ENCODE measurements at places on chromosomes 16 and 17. TPM values are rescaled to one million over a fixed set of nuclear protein-coding genes. Genes with fewer than 3 reads are reported as not detected.

DNA sequence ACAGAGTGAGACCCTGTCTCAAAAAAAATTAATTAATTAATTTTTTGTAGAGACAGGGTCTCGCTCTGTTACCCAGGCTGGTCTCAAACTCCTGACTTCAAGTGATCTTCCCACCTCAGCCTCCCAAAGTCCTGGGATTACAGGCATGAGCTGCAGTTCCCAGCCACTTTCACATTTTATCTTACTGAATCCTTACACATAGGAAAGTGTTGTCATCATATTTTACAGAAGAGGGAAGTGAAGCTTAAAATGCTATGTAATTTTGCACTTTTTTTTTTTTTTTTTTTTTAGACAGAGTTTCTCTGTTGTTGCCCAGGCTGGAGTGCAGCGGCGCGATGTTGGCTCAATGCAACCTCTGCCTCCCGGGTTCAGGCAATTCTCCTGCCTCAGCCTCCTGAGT lies 21.1 kb upstream of the ZNF629 start:
- no peak overlapping the region for H3K4me3 ChIP-seq
- DNase-seq: no peak
- H3K27me3 ChIP-seq: no peaks in the 10 kb centered on the region
- no peaks in the 10 kb centered on the region for H3K36me3 ChIP-seq
- H3K27ac ChIP-seq: no peak overlapping the region

DNA sequence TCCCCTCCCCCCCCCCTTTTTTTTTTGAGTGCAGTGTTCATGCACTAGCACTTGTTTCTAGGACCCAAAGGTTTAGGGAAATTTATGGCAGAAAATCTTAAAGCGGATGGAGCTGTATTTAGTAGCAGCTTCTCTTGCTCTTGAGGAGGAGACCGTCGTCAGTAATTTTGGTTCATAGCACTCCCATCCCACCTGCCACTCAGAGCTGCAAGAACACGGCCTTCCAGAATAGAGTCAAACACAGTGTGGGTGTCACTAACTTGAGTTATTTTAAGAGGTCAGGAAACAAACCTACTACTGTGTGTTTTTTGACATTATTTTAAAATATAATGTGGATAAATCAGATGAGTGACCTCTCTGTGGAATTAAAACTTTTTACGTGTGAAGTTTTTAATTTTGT lies 37.3 kb downstream of the SEC14L1 start:
- H3K4me1 ChIP-seq: no peaks in the 10 kb centered on the region
- DNase-seq: no peak
- H3K4me3 ChIP-seq: no peak overlapping the region
- no peaks in the 10 kb centered on the region for H3K36me3 ChIP-seq
- no peaks in the 10 kb centered on the region for H3K27me3 ChIP-seq

Gene ADAM11
- 2.7 TPM for total RNA-seq

DNA sequence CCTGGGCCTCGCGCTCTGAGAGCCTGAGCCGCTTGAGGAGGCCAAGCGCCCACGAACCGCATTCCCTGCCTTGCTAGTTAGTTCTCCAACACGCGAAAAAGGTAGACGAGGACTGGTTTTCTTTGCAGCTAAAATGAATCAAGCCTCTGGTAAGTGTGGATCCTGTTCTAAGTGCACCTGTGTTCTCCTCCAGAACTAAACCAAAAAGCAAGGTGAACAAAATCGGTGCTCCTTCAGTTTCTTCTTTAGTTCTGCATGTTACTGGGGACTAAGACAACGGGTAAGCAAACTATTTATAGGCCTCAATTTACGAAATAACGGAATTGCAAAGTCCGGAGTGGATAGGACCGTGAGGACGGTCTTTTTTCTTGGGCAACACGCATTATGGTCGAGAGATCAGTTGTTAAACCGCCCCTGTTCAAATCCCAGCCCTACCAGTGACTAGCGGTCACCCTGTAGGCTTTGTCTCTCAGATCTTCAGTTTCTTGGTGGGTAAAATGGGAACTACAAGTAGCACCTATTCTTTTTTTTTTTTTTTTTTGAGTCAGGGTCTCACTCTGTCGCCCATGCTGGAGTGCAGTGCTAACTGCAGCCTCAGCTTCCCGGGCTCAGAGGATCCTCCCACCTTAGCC lies 993 bp upstream of the ANKRD11 start:
- H3K36me3 ChIP-seq: no peaks in the 10 kb centered on the region
- DNase-seq: no peak
- H3K27ac ChIP-seq: peak overlapping the region; percentile 98
- peak overlapping the region; percentile 96 for H3K4me3 ChIP-seq

- no peak overlapping the region for H3K4me3 ChIP-seq
- H3K4me1 ChIP-seq: peaks cover 100% of the 10 kb centered on the region
- DNase-seq: no peak
- no peaks in the 10 kb centered on the region for H3K27me3 ChIP-seq
- peak overlapping the region; percentile 73 for H3K27ac ChIP-seq
Observed at GRCh38 chr17:77470800-77471733, 330.3 kb downstream of the SEC14L1 start.

DNA sequence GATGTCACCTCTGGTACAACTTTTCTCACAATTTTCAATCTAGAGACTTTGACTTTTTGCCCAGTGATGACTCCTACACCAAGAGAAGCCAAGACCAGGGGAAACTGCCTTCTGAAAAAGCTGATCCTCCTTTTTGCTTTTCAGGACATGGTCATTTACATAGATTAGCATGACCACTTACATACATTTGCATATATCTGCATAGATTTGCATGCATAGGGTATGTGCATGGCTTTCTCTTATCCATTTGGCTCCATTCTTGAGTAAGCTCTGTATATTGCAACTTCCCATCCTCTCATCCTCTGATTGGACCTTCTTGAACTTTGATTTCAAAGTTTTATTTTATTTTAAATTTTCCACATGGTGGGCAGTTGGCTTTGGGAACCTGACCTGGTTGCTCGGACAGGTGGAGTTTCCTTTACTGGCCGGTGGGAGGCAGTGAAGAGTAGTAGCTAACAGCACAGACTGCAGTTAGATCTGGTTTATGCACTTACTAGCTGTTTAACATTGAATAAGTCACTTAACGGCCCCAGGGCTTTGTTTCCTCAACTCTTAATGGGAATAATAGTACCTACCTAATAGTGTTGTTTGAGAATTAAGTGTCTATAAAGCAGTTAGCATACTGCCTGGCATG lies 92.9 kb downstream of the GPR139 start:
- H3K27me3 ChIP-seq: no peaks in the 10 kb centered on the region
- no peak overlapping the region for H3K4me3 ChIP-seq
- no peaks in the 10 kb centered on the region for H3K36me3 ChIP-seq

- H3K36me3 ChIP-seq: no peaks in the 10 kb centered on the region
- H3K4me1 ChIP-seq: peaks cover 31% of the 10 kb centered on the region
- no peak for DNase-seq
- no peak overlapping the region for H3K27ac ChIP-seq
- no peak overlapping the region for H3K4me3 ChIP-seq
- no peaks in the 10 kb centered on the region for H3K27me3 ChIP-seq
Observed at GRCh38 chr16:28187595-28188004, 24.2 kb downstream of the XPO6 start.

DNA sequence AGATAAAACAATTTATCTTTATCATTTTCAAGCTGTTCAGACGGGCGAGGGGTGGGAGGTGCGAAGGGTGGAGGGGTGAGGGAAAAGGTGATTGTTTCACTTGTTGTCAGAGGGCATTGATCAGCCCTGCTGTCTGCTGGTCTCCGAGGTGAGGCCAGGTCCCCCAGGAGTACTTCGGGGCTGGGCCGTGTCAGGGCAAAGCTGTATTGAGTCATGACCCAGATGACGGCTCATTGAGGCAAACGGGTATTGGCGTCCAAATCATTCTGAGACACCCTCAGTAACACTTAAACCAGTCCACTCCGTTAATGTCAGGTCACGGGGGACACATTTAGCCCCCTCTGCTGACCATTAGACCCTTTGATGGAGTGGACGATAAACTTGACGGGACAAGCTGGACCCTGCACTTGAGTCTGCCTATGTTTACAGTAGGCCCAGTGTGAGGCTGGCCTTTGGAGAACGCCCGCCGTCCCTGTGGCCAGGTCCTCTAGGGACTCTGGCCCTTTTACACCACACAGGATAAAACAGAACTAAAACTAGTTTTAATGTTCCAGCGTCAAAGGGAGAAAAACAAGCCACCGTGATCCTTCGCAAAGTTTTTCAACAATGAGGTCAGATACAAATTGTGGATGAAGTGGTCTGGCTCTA lies 502.2 kb upstream of the ZFHX3 start:
- H3K4me3 ChIP-seq: no peak overlapping the region
- no peaks in the 10 kb centered on the region for H3K36me3 ChIP-seq
- peaks cover 46% of the 10 kb centered on the region for H3K27me3 ChIP-seq
- DNase-seq: no peak

GRCh38 chr17:82684228-82684841 lies 14.2 kb downstream of the RAB40B start:
- no peak overlapping the region for H3K27ac ChIP-seq
- H3K27me3 ChIP-seq: no peaks in the 10 kb centered on the region
- no peaks in the 10 kb centered on the region for H3K36me3 ChIP-seq
- DNase-seq: no peak
- no peaks in the 10 kb centered on the region for H3K4me1 ChIP-seq

Gene SLC35G6
- total RNA-seq: not detected

DNA sequence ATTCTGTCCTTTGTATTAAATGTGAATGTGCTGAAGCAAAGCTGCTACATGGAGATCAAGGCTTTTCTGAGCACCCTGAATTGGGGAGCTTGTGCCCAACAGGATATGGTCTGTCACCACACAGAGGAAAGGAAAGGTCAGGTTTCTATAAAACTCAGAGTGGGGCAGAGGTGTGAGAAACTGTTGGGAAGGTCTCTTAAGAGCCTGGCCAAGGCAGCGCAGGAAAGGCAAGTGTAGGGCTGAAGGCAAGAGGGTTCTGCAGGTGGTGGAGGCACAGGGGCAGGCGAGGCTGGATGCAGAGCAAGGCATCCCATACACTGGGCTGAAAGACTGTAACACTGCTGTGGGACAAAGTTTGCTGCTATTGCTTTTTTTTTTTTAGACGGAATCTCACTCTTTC lies 8.1 kb downstream of the COX6A2 start:
- H3K27me3 ChIP-seq: no peaks in the 10 kb centered on the region
- no peaks in the 10 kb centered on the region for H3K4me1 ChIP-seq
- DNase-seq: no peak
- H3K27ac ChIP-seq: no peak overlapping the region
- H3K4me3 ChIP-seq: no peak overlapping the region

GRCh38 chr16:87470332-87470731 lies 22.5 kb downstream of the ZCCHC14 start:
- no peaks in the 10 kb centered on the region for H3K27me3 ChIP-seq
- H3K36me3 ChIP-seq: no peaks in the 10 kb centered on the region
- H3K27ac ChIP-seq: peak overlapping the region; percentile 79
- no peak for DNase-seq
- no peak overlapping the region for H3K4me3 ChIP-seq
- no peaks in the 10 kb centered on the region for H3K4me1 ChIP-seq

Gene CCT6B
- 3.1 TPM for total RNA-seq

Gene SGCA
- 5.2 TPM for total RNA-seq

GRCh38 chr16:28283798-28284577 lies 8.3 kb upstream of the SBK1 start:
- no peak overlapping the region for H3K27ac ChIP-seq
- peaks cover 13% of the 10 kb centered on the region for H3K27me3 ChIP-seq
- no peak overlapping the region for H3K4me3 ChIP-seq

Gene ENGASE
- 62.4 TPM for total RNA-seq

GRCh38 chr17:37713028-37713431 lies 31.8 kb downstream of the HNF1B start:
- no peak overlapping the region for H3K27ac ChIP-seq
- no peaks in the 10 kb centered on the region for H3K36me3 ChIP-seq
- H3K27me3 ChIP-seq: no peaks in the 10 kb centered on the region

Gene DOK4
- total RNA-seq: 30.1 TPM

DNA sequence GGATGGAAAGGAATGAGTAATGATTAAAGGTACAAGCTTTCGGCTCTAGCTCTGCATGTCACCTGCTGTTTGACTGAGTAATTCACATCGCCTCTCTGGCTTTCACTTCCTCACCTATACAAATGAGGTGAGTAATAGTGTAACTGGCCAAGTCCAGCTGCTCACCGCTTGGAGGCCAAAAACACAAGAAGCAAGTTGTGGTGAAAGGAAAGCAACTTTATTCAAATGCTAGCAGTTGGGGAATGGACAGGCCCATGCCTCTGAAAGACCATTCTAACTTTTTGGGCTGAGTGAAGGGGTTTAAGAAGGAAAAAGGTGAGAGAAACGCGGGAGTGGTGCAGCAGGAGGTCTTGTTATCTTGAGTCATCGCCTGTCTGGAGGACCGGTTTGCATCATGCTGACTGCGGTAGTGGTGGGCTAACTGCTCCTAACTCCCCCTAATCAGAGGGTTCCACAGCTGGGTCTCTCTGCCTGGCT lies 45.7 kb upstream of the CSNK2A2 start:
- DNase-seq: no peak
- H3K4me1 ChIP-seq: no peaks in the 10 kb centered on the region
- no peaks in the 10 kb centered on the region for H3K36me3 ChIP-seq
- H3K4me3 ChIP-seq: no peak overlapping the region
- H3K27ac ChIP-seq: no peak overlapping the region

GRCh38 chr16:84058664-84059063 lies 16.1 kb upstream of the SLC38A8 start:
- DNase-seq: no peak
- no peak overlapping the region for H3K4me3 ChIP-seq
- peaks cover 43% of the 10 kb centered on the region for H3K36me3 ChIP-seq
- no peaks in the 10 kb centered on the region for H3K27me3 ChIP-seq
- H3K4me1 ChIP-seq: no peaks in the 10 kb centered on the region

DNA sequence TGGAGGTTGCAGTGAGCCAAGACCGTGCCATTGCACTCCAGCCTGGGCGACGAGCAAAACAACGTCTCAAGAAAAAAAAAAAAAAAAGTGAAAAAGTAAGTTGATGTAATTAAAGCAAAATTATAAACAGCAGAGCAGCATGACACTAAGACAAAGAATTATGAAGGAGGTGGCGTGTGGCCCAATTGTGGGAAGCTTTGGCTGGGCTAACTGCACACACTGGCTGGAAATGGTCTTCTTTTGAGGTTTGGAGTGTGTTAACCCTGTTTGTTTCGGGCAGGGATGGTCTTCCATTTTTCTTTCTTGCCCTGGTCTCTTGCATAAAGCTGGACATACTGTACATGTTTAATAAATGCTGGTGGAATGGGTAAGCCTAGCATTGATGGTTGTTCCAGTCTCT lies 54.8 kb downstream of the RAP1GAP2 start:
- peaks cover 21% of the 10 kb centered on the region for H3K27me3 ChIP-seq
- H3K27ac ChIP-seq: no peak overlapping the region
- H3K4me1 ChIP-seq: peaks cover 11% of the 10 kb centered on the region

DNA sequence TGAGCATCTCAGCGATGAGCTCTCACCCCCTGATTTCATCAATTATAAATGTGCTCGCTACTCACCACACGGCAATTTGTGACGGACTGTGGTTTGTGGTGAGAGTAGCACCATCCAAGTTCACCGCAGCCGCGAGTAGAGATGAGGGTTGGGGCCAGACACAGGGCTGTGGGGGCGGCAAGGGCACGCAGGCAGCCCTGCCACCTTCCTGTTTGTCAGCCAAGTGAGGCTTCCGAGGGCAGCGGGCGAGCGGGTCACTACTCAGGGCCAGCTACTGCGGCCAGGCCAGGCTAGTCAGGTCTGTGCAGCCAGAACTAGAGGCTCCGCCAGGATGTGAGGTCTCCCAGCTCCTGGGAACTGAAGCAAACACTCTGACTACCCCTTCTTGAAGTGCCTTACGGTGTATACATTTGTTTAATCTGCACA lies 39.6 kb upstream of the MEOX1 start:
- no peak overlapping the region for H3K27ac ChIP-seq
- no peak overlapping the region for H3K4me3 ChIP-seq
- H3K36me3 ChIP-seq: no peaks in the 10 kb centered on the region
- peaks cover 5% of the 10 kb centered on the region for H3K4me1 ChIP-seq
- no peak for DNase-seq
- H3K27me3 ChIP-seq: no peaks in the 10 kb centered on the region

Gene GGT6
- not detected for total RNA-seq

- H3K4me3 ChIP-seq: no peak overlapping the region
- no peak for DNase-seq
- no peaks in the 10 kb centered on the region for H3K4me1 ChIP-seq
- H3K27ac ChIP-seq: no peak overlapping the region
Observed at GRCh38 chr17:70891306-70891705, 722.0 kb downstream of the KCNJ2 start.

Gene PRR11
- total RNA-seq: 44.4 TPM

Measured in tibial nerve (tissue), 4 donors.